Left renal pelvis (tissue), 4 donors: ENCODE measurements at places on chromosomes 6 and 20.

- DNase-seq: no peak
Observed at GRCh38 chr6:45812922-45813321, 202.7 kb downstream of the CLIC5 start.

DNA sequence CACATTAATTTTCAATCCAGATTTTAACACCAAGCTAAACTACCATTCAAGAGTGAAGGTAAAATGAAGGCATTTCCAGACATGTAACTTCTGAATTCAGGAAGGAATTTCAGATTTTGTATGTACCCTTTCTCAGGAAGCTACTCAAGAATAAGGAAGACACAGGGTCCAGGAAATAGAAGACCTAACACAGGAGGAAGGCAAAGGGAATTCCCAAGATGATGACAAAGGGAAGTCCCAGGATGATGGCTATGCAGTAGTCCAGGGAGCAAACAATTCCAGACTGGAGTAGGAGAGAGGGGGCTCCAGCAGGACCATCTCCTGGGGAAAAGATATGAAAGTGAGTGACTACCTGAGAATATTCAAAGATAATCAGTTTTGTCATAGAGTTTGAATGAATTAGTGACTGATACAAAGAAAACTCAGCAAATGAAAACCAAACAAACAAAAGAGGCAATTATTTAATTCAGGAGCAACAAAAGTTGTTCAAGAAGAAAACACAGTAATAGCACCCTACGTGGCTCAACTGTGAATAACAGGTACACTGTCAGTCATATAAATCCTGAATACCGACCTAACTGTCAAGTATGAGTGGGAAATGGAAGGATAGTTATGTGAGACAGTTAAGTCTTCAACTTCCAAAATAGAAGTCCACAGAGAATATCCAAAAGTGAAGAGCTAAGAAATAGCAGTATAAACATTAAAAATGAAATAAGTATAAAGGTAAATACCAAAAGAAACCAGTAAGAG is 4.0 kb downstream of the RNF24 start:
- DNase-seq: no peak

DNA sequence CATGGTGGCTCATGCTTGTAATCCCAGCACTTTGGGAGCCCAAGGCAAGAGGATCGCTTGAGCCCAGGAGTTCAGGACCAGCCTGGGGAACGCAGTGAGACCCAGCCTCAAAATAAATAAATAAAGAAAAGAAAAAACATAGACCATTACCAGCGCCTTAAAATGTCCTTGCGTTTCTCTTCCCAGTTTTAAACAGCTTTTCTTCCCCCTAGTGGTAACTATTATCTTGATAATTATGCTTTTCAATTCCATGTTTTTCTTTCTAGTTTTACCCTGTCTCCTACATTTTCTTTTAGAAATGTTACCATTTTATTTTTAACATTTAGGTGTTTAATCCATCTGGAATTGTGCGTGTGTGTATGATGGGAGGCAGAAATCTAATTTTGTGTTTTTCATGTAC is 24.4 kb downstream of the DNAH8 start:
- no peak for DNase-seq

- no peak for DNase-seq
Observed at GRCh38 chr6:90078513-90079289, 184.4 kb downstream of the GJA10 start.
